ENCODE measurements at places on chromosomes 1 and 21.

- DNase-seq, result no peak
Measured at GRCh38 chr1:206116873-206117150, 376 bp downstream of the AVPR1B start.

DNA sequence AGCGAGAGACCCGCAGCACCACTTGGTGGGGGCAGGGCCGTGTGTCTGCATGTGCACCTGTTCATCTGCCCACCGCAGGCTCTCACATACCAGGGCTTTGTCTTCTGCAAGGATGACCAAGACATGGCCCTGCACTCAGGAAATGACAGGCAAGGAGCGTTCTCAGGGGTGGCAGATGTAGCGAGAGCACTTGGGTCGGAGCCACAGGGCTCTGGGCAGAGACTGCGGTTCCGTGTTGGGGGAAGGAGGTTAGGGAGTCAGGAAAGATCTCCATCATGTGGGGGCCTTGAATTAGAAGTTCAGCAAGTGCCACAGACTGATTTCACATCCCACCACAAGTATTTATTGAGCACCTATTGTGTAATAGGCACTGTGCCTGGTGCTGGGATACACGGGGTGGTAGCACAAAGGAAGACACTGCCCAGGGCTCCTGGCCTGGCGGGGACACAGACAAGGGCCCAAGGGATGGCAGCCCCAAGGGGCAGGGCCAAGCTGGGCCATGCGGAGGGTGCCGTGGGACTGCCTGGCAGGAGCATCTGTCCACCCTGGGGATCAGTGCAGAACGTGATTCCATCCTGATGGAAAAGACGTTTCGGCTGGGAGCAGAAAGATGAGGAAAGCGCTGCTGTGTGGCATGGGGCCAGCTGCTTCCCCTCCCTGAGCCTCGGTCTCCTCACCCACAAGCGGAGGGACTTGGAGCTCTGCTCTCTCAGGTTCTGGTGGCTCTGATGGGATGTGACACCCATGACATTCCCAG is 11.4 kb upstream of the SPSB1 start:
- DNase-seq, result no peak

DNA sequence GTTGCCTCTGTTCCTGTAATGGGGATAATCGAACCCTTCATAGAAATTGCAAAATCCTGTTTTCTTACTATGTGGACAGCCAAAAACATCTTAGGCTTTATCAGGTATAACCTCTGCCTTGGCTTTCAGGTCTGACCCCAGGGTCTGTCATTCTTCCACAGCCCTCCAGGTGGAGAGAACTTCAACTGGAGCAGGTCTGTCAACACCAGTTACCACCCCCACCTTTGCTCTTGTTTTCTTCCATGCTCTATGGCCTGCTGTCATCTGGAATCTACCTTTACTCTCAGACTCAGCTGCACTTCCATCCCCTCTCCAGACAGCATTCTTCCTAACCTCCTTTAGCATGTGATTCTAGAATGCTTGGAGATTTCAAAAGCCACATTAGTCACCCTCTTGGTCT is 10.4 kb upstream of the GJA9 start:
- no peak for DNase-seq

DNA sequence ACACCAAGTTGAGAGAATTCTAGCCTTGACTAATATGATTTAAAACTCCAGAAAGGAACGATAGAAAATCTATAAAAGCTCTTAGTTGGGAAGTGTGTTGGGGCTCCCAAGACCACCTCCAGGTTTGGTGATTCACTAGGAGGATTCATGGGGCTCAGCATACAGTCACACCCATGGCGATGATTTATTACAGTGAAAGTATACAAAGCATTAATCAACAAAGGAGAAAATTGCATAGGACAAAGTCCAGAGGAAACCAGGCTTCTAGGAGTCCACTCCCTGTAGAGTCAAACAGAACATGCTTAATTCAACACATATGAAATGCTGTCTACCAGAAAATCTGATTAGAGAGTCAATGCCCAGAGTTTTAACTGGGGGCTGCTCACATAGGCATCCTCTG is 4.8 kb downstream of the CDCA8 start:
- no peak for DNase-seq

DNA sequence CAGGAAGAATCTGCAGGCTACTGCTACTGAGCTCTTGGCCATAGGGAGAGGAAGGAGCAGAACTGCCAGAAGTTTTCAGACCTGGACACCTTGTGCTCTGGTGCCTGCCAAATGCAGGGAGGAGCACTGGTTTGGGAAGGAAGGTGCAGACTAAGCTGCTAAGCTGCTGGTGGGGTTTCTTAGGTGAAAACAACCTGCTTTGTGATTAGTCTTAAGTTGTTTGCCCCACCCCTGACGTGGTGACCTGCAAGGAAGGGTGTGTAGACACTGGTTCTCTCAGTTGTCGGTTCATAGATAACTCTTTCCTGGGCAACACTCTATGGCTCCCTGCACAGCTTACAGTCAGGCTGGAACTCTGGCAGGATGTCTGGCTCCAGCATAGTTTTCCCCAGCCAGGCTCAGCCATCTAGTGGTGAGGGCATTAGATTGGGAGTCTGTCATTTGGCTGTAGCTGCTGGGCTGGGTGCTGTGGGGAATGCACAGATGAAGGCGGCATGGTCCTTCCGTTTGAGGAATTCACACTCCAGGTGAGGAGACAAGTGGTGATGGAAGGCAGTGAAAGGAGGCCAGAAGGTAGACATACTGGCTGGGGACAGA is 10.3 kb upstream of the S100A10 start:
- DNase-seq, result no peak

GRCh38 chr1:178941261-178941689 is 70.4 kb upstream of the ANGPTL1 start:
- DNase-seq, result no peak

- DNase-seq, result no peak
Measured at GRCh38 chr1:97050506-97050905, 328.9 kb downstream of the PTBP2 start.

GRCh38 chr21:45551783-45552695 is 9.8 kb upstream of the SLC19A1 start:
- DNase-seq, result no peak

- no peak for DNase-seq
Measured at GRCh38 chr1:151713874-151714273, 2.7 kb downstream of the CELF3 start.

GRCh38 chr21:38467911-38468310 is 30.4 kb downstream of the ERG start:
- DNase-seq, result no peak

GRCh38 chr1:118360817-118361216 is 175.8 kb upstream of the SPAG17 start:
- no peak for DNase-seq

- no peak for DNase-seq
Measured at GRCh38 chr1:58204284-58204683, 342.2 kb downstream of the OMA1 start.
